Natural killer cell (primary cell): ENCODE measurements at places on chromosomes 13 and 19. TPM values are rescaled to one million over a fixed set of nuclear protein-coding genes. Genes with fewer than 3 reads are reported as not detected.

The METTL21C gene
- not detected for total RNA-seq

GRCh38 chr19:54388802-54389139 is 24.0 kb upstream of the LAIR1 start:
- H3K4me1 ChIP-seq = peaks cover 30% of the 10 kb centered on the region
- DNase-seq = no peak
- peak overlapping the region; percentile 69 for H3K27ac ChIP-seq

- no peak for DNase-seq
- no peaks in the 10 kb centered on the region for H3K36me3 ChIP-seq
- peaks cover 17% of the 10 kb centered on the region for H3K27me3 ChIP-seq
- H3K27ac ChIP-seq = no peak overlapping the region
- H3K4me3 ChIP-seq = no peak overlapping the region
These were observed 2.8 kb downstream of the ATP4A start for GRCh38 chr19:35560677-35561076.

DNA sequence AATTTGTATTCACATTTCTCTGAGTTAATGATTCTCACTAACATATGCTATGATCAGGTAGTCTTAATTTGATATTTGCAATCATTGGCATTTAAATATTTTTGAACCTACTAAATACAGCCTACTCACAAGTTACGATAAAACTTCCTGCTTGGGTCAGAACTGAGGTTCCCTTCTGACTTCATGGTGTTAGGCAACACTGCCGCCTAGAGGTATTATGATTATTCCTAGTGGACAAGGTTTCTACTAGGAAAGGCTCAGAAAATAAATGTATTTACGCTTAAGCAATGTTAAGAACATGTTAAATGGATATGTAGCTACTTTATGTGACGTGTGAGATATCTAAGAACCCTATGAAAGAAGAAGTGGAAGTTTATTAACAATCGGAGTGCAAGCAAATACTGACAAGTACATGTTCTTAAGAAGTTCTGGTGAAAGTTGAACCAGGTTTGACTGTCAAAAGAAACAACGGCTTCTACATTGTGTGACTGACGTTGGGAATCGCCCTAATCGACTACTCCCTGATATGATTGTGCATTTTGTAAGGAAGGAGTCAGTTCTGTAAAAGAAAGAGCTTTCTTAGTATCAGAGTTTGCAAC is 1395.8 kb downstream of the SLITRK5 start:
- H3K36me3 ChIP-seq = no peaks in the 10 kb centered on the region
- H3K4me3 ChIP-seq = no peak overlapping the region
- H3K4me1 ChIP-seq = no peaks in the 10 kb centered on the region
- no peak for DNase-seq

DNA sequence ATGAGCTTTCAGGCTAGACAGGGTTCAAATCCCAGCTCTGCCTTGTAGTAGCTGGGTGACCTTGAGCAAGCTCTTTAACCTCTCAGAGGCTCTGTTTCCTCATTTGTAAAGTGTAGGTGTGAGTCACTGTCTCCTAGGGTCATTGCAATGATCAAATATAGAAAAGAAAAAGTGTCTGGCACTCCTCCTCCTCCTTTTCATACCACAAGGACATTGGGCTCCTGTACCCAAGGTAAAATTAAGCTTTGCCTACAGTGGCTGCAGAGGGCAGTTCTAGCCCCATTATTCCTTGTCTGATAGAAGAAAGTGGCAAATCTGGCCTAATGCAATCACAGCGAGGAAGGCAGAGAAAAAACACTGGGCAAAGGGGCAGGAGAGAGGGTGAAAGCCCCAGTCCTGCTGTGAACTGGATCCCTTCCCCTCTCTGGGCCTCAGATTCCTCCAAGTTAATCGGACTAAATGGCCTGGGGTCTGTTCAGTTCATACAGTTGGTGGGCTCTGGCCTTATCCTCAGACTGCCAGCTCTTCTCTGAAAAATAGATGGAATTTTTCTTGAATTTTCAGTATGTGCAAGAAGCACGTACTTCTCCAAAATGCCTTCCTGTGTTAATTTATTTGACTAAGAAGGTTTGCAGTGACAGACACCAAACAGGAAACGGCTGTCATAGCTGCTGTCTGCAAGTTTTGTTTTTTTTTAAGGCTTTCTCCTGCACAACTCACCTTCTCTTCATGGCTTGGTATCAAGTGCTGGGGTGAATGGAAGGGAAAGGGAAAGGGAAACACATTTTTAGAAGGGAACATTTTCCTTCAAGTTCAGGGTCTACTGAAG is 35.3 kb downstream of the RGCC start:
- no peaks in the 10 kb centered on the region for H3K27me3 ChIP-seq
- peak overlapping the region; percentile 55 for H3K27ac ChIP-seq
- peaks cover 23% of the 10 kb centered on the region for H3K4me1 ChIP-seq
- H3K4me3 ChIP-seq = no peak overlapping the region

GRCh38 chr13:114062754-114063153 is 69.7 kb downstream of the RASA3 start:
- no peak overlapping the region for H3K4me3 ChIP-seq
- H3K4me1 ChIP-seq = peaks cover 85% of the 10 kb centered on the region
- no peak for DNase-seq
- no peaks in the 10 kb centered on the region for H3K27me3 ChIP-seq
- H3K36me3 ChIP-seq = peaks cover 22% of the 10 kb centered on the region
- no peak overlapping the region for H3K27ac ChIP-seq

DNA sequence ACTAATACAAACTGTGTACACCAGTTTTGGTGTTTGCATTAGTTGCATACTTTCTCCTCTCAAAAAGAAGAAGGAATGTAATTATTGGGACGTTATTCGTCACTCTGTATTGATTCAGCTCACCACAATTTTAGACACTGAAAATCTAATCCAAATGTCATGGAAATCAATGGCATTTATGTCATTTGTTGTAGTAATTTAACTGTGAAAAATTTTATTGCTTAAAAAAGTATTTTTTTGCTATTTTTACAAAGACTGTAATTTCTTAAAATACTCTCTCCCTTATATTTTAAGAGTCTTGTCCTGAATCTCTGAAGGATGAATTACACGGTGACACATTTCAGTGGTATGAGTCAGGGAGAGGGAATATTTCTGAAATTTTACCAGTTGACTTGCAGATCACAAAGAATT is 2117.6 kb downstream of the PCDH9 start:
- no peaks in the 10 kb centered on the region for H3K36me3 ChIP-seq
- no peak overlapping the region for H3K4me3 ChIP-seq
- DNase-seq = no peak
- no peaks in the 10 kb centered on the region for H3K27me3 ChIP-seq
- no peak overlapping the region for H3K27ac ChIP-seq

DNA sequence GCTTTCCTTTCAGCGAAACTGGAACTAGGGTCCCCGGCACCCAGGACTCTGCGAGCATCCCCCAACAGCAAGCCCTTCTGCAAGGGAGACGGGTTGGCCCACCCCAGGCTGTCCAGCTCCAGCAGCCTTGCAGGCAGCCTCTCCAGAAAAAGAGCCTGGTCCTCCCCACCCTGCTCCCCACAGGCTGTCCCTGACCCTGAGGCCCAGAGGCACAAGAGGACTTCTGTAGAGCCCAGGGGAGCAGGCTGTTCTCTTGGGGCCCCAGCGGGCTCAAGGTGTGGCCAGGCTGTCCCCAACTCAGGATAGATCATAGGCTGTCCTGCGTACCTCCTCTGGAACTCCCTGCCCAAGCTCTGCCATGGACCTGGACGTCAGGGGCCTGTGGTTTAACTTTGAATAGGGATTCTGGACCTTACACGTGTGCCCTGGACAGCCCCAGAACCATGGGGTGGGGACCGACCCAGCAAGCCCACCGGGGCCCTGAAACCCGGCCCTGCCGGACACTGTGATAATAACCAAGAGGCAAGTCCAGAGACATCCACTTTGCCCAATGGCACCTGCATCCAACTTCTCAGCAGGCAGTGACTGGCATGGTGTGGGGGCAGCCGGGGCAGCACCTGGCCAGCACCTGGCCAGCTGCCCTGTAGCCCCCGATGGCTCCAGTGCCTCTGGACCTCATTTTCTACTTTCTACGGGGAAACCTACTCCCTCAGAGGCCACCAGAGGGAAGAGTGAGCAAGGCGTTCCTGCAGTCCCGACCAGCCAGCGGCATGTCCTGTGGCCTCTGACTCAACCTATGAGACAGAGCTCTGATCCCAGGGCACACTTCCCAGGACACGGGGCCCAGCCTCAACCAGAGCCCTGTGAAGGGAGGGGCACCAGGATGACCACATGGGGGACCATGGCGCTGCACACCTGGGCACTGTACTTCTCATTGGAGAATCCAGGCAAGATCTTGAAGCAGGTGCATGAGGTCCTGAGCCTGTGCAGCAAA is 50.9 kb upstream of the TPM4 start:
- peak; percentile 25 for DNase-seq
- H3K4me3 ChIP-seq = no peak overlapping the region
- no peaks in the 10 kb centered on the region for H3K36me3 ChIP-seq
- H3K27ac ChIP-seq = no peak overlapping the region
- no peaks in the 10 kb centered on the region for H3K4me1 ChIP-seq
- no peaks in the 10 kb centered on the region for H3K27me3 ChIP-seq

GRCh38 chr19:10612499-10613119 is 12.7 kb upstream of the SLC44A2 start:
- H3K27ac ChIP-seq = peak overlapping the region; percentile 13
- no peaks in the 10 kb centered on the region for H3K27me3 ChIP-seq

- H3K36me3 ChIP-seq = no peaks in the 10 kb centered on the region
- H3K27me3 ChIP-seq = no peaks in the 10 kb centered on the region
- H3K4me3 ChIP-seq = no peak overlapping the region
- H3K27ac ChIP-seq = no peak overlapping the region
- DNase-seq = no peak
These were observed 81.0 kb downstream of the CCNA1 start for GRCh38 chr13:36513266-36513665.
